ENCODE measurements at places on chromosomes 12 and 14. TPM values are rescaled to one million over a fixed set of nuclear protein-coding genes. Genes with fewer than 3 reads are reported as not detected.
A peak's percentile ranks its signal among the peaks of the same experiment; 100 is the strongest.

Gene LRFN5
- total RNA-seq: 0.12 TPM

DNA sequence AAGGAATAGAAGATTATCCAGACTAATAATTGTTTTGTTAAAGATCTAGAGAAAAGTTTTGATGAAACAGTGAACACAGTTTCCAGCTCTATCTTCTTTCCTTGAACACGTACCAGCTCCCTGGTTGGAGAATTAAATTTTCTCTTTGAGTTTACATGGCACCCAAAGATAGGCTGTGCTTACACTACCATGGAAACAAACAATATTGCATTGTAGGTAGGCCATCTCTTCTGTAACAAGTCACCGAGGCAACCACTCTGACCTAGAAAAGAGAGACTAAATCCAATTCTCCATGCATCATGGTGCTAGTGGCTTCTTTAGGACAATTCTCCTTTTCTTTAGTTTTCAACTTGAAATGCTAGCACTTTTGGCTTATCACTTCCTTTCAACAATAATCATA, 9.9 kb downstream of the BMAL2 start:
- no peaks in the 10 kb centered on the region for H3K36me3 ChIP-seq
- H3K4me1 ChIP-seq: no peaks in the 10 kb centered on the region
- DNase-seq: no peak
- no peaks in the 10 kb centered on the region for H3K27me3 ChIP-seq
- H3K4me3 ChIP-seq: no peak overlapping the region
- H3K27ac ChIP-seq: no peak overlapping the region

Gene DYRK4
- total RNA-seq: 15.2 TPM

GRCh38 chr12:53733051-53733806, 6.0 kb upstream of the CALCOCO1 start:
- no peak overlapping the region for H3K27ac ChIP-seq
- H3K4me1 ChIP-seq: peaks cover 15% of the 10 kb centered on the region
- H3K36me3 ChIP-seq: no peaks in the 10 kb centered on the region
- H3K4me3 ChIP-seq: no peak overlapping the region
- no peak for DNase-seq

GRCh38 chr12:110339184-110339952, 58.3 kb downstream of the ATP2A2 start:
- no peaks in the 10 kb centered on the region for H3K4me1 ChIP-seq
- no peaks in the 10 kb centered on the region for H3K27me3 ChIP-seq
- H3K36me3 ChIP-seq: peaks cover 27% of the 10 kb centered on the region
- no peak overlapping the region for H3K27ac ChIP-seq
- no peak for DNase-seq

DNA sequence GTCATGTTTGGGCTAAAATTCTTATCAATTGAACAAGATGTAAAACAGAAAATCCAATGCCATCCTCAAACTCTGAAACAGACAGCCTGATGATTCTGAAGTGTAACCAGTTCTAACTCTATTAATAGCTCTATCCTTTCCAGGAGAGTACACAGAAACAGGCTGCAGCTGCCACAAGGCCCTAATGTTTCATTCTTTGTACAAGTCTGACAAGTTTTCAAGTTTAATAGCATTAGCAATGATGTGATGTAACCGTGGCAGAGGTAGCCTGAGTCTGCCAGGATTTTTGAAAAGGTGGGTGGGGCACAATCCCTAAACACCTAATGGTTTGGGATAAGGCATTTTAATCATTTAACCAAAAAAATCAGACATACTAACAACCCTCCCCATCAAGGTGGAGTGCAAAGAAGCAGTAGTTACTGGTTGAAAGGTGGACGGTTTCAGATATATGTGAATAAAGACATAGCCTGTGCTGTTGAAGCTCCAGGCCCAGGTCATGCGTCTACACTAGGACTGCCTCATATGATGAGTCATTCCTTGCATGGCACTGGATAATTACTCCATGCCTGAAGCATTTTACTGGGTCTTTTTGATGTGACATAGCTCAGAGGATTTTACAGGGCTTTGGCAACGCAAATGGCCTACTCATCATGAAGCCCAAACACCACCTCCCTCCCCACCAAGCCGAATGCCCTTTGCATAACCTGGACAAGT, 145.1 kb upstream of the GRIP1 start:
- H3K27me3 ChIP-seq: no peaks in the 10 kb centered on the region
- no peaks in the 10 kb centered on the region for H3K4me1 ChIP-seq
- H3K27ac ChIP-seq: no peak overlapping the region
- H3K4me3 ChIP-seq: no peak overlapping the region
- no peaks in the 10 kb centered on the region for H3K36me3 ChIP-seq

DNA sequence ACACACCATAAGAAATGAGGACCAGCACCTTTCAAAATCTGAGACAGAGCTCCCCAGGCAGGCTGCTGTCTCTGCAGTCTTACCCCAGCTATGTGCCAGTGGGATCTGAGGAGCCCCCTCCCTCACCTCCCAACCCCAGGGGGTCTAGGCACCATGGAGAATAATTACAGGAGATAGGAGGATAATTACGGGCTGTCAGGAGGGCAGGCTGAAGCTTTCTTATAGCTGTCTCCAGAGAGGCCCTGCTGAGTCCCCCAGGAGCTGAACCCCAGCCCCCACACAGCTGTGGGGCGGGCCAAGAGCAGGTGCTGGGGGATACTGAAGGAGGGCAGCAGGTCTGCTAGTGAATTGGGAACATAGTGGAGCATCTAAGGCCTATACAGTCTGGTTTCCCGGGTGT, 6.8 kb downstream of the CPNE6 start:
- H3K4me3 ChIP-seq: no peak overlapping the region
- H3K4me1 ChIP-seq: peaks cover 41% of the 10 kb centered on the region
- H3K36me3 ChIP-seq: no peaks in the 10 kb centered on the region

- no peak overlapping the region for H3K4me3 ChIP-seq
- no peak for DNase-seq
- H3K4me1 ChIP-seq: peaks cover 10% of the 10 kb centered on the region
- H3K27me3 ChIP-seq: no peaks in the 10 kb centered on the region
Measured at GRCh38 chr12:19972325-19973288, 395.7 kb upstream of the PDE3A start.

- DNase-seq: no peak
- no peaks in the 10 kb centered on the region for H3K4me1 ChIP-seq
- no peak overlapping the region for H3K4me3 ChIP-seq
Measured at GRCh38 chr12:44334347-44334746, 498.5 kb downstream of the TMEM117 start.

Gene DEGS2
- not detected for total RNA-seq

- H3K4me3 ChIP-seq: no peak overlapping the region
- DNase-seq: peak; percentile 2
- no peaks in the 10 kb centered on the region for H3K36me3 ChIP-seq
- H3K27ac ChIP-seq: no peak overlapping the region
- H3K4me1 ChIP-seq: no peaks in the 10 kb centered on the region
- no peaks in the 10 kb centered on the region for H3K27me3 ChIP-seq
Measured at GRCh38 chr14:80678436-80678835, 263.1 kb downstream of the CEP128 start.

DNA sequence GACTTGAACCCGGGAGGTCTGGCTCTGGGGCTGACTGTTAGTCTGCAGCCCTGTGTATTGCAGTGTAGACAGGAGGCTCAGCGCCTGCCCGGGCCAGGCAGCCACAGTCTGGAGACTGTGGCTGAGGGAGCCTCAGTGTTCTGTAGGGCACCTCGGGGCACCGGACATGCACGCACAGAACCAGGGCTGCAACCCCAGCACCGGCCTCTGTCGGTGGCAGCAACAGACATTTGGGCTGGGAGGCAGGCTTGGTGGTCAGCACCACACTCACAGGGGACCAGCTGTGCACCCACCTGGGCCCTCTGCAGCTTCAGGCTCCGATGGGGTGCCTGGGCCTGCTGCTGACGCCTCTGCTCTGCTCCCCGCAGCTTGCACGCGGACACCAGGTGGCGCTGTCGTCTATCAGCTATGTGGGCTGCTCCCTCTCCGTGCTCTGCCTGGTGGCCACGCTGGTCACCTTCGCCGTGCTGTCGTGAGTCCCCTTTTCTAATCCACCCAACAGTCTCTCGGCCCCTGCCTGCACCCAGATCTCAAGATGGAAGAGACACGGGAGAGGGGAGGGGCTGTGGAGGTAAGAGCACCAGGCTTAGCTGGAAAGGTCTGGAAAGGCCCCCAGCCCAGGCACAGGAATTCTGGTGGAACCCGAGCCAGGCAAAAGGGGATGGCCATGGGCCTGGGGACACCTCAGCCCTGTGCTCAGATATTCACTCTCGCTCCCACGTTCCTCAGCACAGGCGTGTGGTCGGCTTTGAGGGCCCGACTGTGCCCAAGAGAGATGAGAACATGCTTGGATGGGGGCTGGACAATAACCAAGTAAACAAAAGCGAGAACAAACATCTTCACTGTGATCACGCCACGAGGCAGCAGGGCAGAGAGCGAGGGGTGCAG, 151.0 kb downstream of the ADGRD1 start:
- H3K27me3 ChIP-seq: no peaks in the 10 kb centered on the region
- H3K27ac ChIP-seq: no peak overlapping the region
- no peaks in the 10 kb centered on the region for H3K36me3 ChIP-seq
- H3K4me3 ChIP-seq: no peak overlapping the region
- H3K4me1 ChIP-seq: peaks cover 18% of the 10 kb centered on the region
- peak; percentile 92 for DNase-seq

Gene PROX2
- total RNA-seq: not detected

Gene LAG3
- 2.9 TPM for total RNA-seq

GRCh38 chr12:72030277-72030676, 91.6 kb downstream of the TPH2 start:
- no peak overlapping the region for H3K27ac ChIP-seq
- H3K36me3 ChIP-seq: no peaks in the 10 kb centered on the region
- no peak overlapping the region for H3K4me3 ChIP-seq
- DNase-seq: no peak
- H3K4me1 ChIP-seq: no peaks in the 10 kb centered on the region

- no peaks in the 10 kb centered on the region for H3K27me3 ChIP-seq
- H3K27ac ChIP-seq: no peak overlapping the region
- no peak overlapping the region for H3K4me3 ChIP-seq
- no peak for DNase-seq
Measured at GRCh38 chr14:92549859-92550230, 36.3 kb downstream of the RIN3 start.

Gene SLC7A8
- total RNA-seq: 83.7 TPM

Gene CELA1
- total RNA-seq: not detected

All from neural progenitor cell (in vitro differentiated cells).